ENCODE measurements at places on chromosomes 3 and 15.

DNA sequence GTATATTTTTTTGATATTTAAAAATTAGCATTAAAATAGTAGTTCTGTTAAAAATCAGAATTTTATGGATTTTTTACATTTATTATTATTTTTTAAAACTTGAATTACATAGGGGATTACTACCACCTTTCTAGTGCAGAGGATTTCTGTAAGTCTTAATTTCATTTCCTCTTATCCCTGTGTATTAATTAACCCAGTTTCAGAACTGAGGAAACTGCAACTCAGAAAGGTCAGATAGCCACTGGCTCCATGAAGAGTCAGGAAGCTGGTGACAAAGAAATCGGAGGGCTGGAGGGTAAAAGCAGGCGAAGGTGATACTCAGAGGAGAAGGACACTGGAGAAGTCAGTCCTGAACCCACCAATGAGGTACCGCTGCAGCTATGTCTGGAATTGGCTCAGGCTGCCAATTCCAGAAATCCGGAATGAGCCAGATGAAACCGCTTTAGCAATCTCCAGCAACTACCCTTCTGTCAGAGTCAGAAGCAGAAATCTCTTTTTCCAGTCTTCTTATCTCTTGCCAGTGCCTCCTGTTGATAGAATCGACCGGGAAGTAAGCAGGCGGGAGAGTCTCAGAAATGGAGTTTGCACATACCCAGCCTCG is 308.5 kb downstream of the SV2B start:
- DNase-seq = no peak

- no peak for DNase-seq
Observed at GRCh38 chr3:45064512-45065372, 38.6 kb downstream of the CLEC3B start.

GRCh38 chr3:101675709-101676215 is 1.2 kb downstream of the ZBTB11 start:
- DNase-seq = no peak

DNA sequence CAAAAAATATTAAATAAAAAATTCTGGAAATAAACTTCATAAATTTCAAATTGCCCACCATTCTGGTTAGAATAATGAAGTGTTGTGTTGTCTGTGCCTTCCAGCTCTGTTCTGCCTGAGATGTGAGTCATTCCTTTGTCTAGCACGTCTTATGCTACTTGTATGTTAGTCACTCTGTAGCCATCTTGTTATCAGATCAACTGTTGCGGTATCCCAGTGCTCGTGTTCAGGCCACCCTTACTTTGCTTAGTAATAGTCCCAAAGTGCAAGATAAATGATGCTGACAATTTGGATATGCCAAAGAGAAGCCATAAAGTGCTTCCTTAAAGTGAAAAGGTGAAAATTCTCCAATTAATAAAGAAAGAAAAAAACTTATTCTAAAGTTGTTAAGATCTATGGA is 527.5 kb downstream of the NAALADL2 start:
- no peak for DNase-seq

- no peak for DNase-seq
Observed at GRCh38 chr15:40092256-40092978, 16.3 kb downstream of the BMF start.

DNA sequence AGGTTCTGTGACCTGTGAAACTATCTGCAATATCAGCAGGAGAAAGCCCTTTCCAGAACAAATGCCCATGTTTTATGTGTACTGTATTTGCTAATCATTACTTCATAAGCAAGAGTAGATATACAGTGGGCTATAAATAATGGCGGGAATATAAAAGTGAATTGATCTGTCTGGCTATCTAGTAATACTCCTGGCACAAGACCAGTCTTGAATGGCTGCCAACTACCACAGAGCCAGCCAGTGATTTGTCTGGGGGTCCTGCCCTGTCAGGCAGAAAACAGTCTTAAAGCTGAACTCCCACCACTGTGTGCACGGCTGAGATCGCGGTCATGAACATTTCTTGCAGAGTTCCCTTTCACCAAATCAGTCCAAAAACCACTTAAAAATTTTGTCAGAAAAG is 176.3 kb downstream of the MEIS2 start:
- DNase-seq = no peak

- peak; percentile 96 for DNase-seq
Observed at GRCh38 chr3:112086076-112086854, at the start of gene C3orf52. Gene C3orf52 (plus strand): TSS chr3:112086389. CDS start chr3:112086408, 19 bp downstream.

- peak; percentile 64 for DNase-seq
Observed at GRCh38 chr3:70308760-70309159, 3.7 kb downstream of the MDFIC2 start.

GRCh38 chr15:57432141-57432741 is 55.9 kb downstream of the CGNL1 start:
- DNase-seq = peak; percentile 84

DNA sequence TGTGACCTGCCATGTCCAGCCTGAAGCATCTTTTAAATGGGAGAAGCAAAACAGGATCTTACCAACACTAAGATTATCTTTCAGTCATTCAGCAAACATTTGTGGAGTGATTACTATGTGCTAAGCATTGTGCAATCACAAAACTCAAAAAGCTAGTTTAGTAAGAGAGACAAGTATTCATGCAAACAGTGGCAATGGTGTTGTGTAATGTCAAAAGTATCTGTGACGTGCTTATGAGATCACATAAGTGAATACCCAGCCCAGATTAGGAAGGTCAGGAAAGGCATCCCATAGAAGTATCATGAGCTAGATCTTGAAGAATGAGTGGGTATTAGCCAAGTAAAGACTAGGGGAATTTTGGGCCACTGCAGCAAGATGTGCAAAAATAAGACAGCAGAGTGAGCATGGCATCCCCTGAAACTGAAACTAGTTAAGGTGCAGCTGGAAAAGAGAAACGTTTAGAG is 32.1 kb downstream of the SEC62 start:
- DNase-seq = no peak

- DNase-seq = no peak
Observed at GRCh38 chr3:71537211-71537611, 46.3 kb downstream of the FOXP1 start.
